ENCODE measurements at places on chromosomes 3 and 15. TPM values are rescaled to one million over a fixed set of nuclear protein-coding genes. Genes with fewer than 3 reads are reported as not detected.

GRCh38 chr3:172270557-172271166 is 177.6 kb downstream of the GHSR start:
- DNase-seq: no peak

DNA sequence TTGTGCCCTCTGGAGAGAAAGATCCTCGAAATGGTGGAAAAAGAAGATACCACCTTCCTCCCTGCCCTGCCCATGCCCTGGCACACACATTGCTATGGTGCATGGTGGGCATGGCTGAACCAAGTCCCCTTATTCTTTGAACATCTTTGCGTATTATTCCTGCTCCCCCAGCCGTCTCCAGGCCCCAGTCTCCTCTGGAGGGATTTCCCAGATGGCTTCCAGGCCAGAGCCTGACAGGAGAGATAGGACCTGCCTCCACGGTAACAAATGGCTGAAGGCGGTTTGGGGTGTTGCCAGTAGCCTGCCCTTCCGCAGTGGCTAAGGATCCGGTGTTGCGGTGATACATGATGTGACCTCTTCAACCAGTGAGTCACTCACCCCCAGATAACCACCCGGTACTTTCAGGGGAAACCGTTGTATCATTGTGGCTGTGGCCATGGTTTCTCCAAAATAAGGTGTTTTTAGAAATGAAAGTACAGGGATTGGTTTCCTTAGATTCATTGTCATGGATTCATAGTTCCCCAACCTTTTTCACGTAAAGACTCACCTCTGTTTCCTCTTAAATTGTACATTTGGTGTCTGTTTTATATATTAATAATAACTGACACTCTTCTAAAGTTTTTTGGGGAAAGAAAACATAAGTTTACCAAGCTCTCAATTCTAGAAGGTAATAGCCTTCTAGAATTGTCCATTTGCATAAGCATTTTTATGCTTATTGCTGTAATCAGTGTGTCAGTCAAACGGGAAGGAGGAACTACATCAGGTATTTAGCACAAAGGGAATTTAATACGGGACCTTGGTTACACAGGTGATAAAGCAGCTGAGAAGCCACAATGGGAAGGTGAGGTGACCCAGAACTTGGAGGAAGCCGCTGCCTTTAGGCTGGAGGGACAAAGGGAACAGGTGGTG is 25.9 kb downstream of the SMAD3 start:
- peak; percentile 82 for DNase-seq

DNA sequence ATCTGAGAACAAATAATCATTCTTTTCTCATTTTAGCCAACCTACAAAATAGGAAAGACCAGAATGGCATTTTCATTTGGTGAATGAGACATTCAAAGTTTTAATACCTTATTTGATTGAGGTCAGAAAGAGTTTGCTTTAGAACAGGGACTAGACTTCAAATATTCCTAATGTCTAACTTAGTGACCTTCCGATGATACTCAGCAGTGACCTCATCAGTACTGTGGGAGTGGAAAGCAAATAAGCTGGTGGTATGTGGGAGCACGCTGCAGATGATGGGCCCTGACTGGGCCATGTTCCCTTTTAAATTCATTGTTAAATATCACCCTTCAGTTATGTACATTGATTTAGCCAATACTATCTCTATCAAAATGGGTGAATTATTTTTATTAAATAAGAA is 223.3 kb downstream of the P3H2 start:
- DNase-seq: no peak

DNA sequence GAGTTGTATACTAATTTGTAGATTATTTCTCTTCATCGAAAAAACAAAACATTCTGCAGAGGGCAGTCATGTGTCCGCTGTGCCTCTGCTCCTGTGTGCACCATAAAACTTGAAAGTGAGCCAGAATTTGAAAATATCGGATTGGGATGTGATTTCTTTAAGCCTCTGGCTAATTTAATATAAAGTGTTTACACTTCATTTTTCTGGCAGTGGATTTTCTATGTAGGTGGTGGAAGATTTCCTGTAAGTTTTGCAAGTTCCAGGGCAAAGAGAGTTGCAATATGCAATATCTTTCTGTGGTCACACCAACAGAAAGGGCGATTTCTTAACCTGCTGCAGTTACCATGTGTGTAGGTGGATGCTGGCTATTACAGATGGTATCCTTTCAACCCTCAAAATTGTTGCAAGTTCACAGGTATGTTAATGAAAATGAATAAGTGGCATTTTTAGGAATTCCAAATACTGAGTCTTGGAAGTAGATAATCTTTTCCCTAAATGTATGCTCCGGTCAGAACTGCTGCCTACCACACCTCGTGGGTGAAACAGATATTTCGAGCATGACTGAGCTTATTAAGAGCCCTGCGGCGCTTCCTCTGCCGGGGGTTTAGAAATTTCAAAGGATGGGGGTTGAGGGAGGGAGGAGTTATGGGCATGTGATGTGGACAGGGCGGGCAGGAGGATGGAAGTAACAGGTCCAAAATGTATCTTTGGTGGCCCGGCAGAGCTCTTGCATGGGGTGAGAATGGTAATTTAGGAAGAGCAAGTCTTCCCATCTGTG is 134.0 kb downstream of the PGPEP1L start:
- DNase-seq: peak; percentile 11

DNA sequence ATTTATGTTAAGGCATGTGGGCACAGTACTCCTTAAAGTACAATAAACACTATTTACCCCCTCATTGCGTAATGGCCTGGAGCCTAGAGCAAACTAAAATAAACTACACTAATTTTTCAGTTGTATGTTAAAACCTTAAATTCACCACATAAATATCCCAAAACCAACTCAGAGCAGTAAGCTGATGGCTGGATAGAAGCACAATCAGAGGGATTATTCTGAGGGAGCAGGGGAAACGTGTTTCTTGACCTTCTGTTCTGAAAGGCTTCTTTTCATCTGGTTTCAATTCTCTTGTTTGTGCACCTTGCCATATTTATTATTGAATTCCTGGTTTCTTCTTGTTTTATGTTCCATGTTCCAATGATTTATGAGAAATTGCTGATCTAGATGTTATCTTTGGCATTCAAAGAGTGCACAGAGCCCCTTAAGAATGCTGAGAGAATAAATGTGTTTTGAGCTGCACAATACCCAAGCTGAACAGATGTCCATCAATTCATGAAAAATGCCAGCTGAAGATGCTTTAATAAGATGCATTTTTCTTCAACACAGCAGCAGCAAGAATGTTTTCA is 29.6 kb downstream of the RPL22L1 start:
- no peak for DNase-seq

DNA sequence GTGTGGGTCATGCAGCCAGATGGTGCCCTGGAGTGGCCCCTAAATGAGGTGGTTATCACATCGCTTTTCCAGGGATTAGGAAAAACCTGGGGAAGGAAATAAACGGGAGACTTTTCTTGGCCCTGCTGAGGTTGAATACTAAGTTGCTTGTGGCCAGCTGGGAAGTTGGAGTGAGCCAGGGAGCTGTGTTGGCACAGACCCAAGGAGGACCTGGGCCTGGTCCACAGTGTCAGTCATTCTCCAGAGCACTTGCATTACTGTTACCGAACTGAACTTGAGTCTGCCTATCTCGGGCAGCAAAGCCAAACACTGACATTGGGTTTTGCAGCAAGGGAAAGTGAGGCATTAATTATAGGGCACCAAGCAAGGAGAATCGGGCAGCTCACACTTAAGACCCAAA is 339.0 kb downstream of the GABRB3 start:
- DNase-seq: no peak

DNA sequence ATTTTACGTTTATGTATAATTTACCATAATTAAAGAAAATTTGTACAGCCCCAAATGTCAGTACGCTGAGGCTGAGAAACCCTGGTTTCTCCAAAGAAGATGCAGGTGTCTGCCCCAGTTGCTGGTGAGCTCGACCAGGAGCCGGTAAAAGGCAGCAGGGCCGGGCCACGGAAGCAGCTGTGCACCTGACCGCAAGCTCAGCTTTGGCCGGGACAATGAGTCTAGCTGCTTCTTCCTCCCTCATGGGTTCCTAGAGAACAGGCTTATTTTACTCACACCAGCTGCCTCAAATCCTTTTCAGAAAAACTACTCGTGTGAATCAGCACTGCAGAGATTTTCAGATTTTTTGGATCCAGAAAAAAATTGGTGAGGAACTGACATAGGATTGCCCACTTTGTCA is 18.0 kb upstream of the ZXDC start:
- DNase-seq: no peak

- no peak for DNase-seq
Observed at GRCh38 chr3:190424108-190424477, 25.6 kb downstream of the TMEM207 start.

DNA sequence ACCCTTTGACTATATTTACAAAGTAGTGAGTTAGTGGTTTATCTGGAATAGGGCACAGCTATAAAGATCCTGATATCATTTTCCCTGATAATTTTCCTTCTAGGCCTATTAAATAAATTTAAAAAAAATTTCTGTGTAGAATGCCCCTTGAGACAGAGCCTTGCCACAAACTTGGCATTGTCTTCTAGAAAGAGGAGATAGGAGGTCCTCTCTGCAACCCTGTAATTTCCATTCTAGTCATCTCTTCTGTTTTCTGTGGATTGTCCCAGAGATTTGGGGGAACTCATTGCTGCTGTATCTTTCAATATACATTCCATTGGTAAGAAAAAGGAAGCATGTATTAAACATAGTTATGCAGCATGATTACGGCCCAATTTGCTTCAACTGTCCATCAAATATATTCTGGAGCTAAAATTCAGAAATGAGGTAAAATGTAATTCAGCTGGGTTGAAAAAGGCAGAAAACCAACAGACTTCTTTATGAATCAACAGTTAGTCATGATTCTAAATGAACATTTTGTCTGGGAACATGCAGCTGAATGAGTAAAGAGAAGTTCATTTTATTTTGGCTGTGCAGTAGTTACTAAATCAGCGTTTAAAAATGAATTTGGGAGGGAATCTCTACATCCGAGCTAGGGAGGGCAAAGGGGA is 401.1 kb downstream of the NAALADL2 start:
- DNase-seq: no peak

- DNase-seq: no peak
Observed at GRCh38 chr15:75641603-75642002, 1.6 kb upstream of the IMP3 start.

DNA sequence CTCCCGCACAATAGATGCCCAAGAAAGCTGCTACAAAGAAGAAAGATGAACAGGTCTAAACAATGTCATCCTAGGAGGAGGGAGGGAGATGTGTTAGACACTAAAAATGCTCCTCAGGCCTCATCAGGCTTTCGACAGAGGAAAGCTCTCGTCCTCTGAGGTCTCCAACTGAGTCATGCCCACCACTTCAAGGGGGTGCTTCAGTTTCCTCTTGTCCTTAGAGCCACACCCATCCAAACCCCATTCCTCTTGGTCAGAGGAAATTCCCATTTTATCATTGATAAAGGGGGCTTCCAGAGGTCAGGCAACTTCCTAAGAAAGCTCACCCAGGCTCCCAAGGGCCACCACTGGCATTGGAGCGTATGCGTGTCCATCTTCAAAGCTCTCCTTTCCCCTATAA is 50.1 kb downstream of the HEG1 start:
- no peak for DNase-seq

DNA sequence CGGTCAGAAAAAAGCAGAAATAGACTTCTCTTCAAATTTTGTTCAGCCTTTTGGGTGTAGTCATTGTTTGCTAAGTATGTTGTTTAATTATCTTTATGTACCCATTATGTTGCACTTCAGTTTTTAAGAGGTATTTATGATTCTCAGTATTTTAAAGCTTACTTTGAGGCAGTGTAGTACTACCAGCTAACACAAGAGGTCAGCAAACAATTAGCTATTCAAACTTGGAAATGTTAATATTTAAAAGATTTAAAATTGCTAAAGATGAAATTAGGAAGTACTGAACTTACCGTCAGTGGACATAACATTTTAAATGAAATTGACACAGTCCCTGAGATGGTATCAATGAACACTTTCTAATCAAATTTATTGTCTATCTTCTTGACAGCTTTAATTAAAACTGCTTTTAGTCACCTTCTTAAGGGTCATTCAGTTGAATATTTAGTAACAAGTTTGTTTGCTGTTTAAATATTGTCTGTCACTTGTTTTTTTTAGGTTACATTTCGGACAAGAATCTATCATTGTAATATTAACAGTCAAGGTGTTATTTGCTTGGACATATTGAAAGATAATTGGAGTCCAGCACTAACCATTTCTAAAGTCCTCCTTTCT is 28.1 kb downstream of the NKIRAS1 start:
- no peak for DNase-seq

DNA sequence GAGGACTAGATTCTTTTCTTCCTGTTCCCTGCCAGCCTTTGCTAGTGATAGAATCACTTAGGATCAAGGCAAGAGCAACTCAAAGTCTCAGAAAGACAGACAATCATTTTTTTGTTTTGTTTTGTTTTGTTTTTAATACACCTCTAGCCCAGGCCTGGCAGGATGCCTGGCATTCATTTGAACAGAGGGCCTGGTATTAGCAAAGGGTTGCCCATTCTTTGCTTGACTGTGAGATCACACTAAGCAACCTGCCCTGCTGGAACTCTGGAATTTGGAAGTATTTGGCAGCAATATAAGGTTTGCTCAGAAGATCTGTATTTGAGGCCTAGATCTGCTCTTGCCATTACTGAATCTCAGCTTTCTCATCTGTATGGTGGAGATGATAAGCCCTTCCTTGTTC is 21.8 kb upstream of the ATP13A5 start:
- DNase-seq: no peak

DNA sequence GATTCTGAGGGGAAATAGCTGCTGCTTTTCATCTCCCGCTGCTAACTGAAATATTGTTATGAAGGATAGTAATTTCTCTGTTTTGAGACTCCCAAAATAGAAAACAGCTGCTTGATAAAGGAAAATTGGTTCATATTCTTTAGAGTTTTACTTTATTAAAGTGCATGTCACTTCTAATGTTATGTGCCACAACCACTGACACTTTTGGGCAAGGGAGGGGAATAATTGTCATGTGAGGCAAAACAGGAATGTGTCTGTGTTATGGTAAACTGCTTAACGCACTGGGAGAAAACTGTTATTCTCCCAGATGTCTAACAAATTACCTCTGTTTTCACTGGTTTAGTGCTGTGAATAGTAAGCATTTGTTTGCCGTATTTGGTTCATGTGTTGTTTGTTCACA is 201.6 kb downstream of the PDZRN3 start:
- DNase-seq: no peak

Gene SI
- total RNA-seq: not detected

Gene KBTBD13
- total RNA-seq: not detected

Gene PDE8A
- 28.7 TPM for total RNA-seq

Gene SLC12A1
- total RNA-seq: not detected

Gene TGM5
- not detected for total RNA-seq

Gene GOLGA8M
- total RNA-seq: 0.35 TPM

Gene CYP1A1
- total RNA-seq: 2.2 TPM

Gene GPR149
- total RNA-seq: not detected

Gene ATP13A3
- total RNA-seq: 61.4 TPM

Gene SMCO1
- not detected for total RNA-seq

Measured in activated CD4-positive, alpha-beta T cell treated with anti-CD3 and anti-CD28 coated beads for 36 hours (primary cell).